ENCODE measurements at places on chromosomes 1 and 21.

- peak; percentile 90 for DNase-seq
These were observed 6.1 kb upstream of the EPHB2 start for GRCh38 chr1:22704440-22705067.

- DNase-seq, result no peak
These were observed 5.3 kb upstream of the GNPAT start for GRCh38 chr1:231235526-231236207.

GRCh38 chr1:113281550-113281949 lies 108.8 kb upstream of the MAGI3 start:
- DNase-seq, result no peak

DNA sequence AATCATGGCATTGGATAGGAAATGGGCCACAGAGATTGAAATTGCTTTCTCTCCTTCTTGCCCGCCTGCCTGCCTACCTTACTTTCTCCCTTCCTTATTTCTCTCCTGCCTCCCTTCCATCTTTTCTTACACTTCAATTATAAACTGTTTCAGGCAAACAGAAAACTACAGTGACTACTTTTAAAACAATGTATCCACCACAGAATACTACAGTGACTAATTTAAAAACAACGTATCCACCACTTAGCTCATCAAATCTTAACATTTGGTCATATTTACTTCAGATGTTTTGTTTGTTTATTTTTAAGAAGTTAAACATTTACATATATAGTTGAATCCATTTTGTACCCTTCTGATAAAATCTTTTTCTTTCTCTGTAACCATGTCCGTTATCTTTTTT lies 54.4 kb downstream of the SNRPE start:
- no peak for DNase-seq
